Stimulated activated CD4-positive, alpha-beta T cell treated with anti-CD3 and anti-CD28 coated beads, Interleukin-1b, Interleukin-23, amount 100 ng/mL, for 24 hours (primary cell): ENCODE measurements at places on chromosomes 5 and 9.

- no peak for DNase-seq
Measured at GRCh38 chr5:6193310-6193709, 185.0 kb downstream of the MED10 start.

DNA sequence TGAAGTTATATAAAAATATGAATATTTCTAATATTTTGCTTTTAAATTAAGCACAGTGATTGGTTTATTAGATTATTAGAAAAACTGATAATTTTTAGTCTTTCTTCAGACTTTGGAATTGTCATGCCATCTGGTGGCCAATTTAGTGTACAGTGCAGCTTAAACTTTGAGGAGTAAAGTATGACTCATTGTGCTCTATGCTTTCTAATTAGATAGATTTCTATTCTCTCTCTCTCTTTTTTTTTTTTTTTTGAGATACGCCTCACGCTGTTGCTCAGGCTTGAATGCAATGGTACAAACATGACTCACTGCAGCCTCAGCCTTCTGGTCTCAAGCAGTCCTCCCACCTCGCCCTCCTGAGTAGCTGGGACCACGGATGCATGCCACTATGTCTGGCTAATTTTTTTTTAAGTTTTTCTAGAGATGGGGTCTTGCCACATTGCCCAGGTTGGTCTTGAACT lies 42.1 kb upstream of the GPR21 start:
- peak; percentile 11 for DNase-seq

DNA sequence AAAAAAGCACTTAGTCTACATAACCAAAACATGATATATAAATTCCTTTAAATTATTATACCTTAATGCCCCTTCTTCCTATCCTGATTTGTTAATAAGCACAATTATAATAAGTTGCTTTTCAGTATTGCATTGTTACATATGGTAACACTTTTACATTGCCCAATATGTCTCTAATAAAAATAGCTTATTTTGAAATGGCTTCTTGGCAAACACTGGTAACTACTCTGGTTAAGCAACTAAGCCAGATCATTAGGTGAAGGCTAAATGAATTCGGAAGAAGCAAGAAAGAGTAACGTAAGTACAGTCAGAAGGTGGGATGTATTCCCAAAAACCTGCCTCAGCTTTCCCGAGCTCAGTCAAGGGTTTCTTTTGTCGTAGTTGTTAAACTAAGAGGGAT lies 85.3 kb downstream of the TTC39B start:
- no peak for DNase-seq

- DNase-seq, result peak; percentile 34
Measured at GRCh38 chr5:126676195-126676624, 75.5 kb downstream of the PHAX start.

DNA sequence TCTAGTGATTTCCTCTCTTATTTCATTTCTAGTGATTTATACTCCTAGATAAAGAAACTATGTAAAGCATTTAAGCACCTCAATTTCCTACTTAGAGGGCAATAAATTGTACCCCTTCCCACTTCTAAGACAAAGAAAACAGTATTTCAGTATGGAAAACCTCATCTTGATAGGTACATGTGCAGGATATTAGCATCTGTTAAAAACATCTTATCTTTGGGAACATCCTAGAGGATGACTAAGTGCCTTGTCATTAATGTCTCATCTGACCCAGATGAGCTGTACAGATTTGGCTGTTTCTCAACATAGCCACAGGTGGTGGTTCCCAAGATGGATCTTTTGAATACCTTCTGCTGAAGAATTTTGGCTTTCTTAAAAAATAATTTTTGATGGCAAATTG lies 5.7 kb downstream of the MEGF10 start:
- DNase-seq, result no peak
